ENCODE measurements at places on chromosomes 7 and 10.

DNA sequence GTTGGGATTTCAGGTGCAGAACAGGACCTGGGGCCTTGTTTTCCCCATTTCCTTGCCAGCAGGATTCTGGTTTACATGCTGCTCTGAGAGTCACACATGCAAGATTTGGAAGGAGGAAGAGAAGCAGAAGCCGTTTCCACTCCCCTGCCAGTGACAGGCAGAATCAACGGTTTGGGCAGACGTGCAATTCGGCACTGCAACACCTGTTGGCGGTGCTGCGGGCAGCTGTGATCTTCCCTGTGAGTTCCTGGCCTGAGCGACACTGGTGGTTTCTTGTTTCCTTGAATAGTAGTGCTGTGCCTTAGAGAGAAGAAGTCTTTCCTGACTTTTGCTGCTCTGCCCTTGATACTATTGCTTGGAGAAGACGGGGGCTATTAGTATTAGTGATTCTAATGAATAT, 1126.2 kb downstream of the TYW1 start:
- DNase-seq = no peak

DNA sequence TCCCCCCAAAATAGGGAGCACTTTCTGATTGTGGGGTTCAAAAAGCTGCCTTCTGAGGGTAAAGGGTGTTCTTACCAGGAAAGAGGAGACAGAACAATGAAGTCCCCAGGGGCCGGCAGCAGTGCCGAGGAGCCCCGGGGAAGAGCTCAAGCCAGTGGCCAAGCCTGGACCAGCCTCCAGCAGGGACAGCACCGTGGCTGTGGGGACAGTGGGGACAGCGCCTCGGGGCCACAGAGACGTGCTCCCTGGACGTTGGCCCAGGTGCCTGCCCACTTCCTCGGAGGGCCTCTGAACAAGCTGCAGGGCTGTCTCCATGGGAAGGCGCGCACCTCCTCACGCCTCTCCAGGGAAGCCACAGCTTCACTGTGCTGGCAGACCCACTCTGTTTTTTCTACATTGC, 312.6 kb downstream of the PTPRN2 start:
- DNase-seq = no peak

DNA sequence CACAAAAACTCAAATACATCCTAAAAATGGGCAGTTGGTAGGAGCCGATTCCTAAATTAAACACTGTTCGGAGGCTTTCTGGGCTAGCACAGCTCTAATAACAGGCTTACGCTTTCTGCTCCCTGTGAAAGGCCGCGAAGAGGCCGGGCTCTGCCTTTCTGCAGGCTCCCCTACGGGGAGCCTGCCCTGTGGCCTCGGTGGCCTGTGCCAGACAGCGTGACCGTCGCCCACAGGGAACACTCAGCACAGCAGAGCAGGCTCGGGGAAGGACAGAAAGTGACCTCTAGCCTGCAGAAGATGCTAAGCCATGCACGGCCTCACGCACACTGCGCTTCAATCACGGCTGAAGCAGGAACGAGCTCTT, 64.2 kb downstream of the DIP2C start:
- no peak for DNase-seq

GRCh38 chr7:14807507-14807906, 95.0 kb downstream of the DGKB start:
- no peak for DNase-seq

GRCh38 chr7:107543338-107543993, 20.3 kb downstream of the COG5 start:
- DNase-seq = no peak

Data from activated CD4-positive, alpha-beta T cell treated with anti-CD3 and anti-CD28 coated beads, Interleukin-2, amount 50 U/mL, for 4 hours (primary cell).